GM20000 (cell line): ENCODE measurements at places on chromosomes 16 and 17.

DNA sequence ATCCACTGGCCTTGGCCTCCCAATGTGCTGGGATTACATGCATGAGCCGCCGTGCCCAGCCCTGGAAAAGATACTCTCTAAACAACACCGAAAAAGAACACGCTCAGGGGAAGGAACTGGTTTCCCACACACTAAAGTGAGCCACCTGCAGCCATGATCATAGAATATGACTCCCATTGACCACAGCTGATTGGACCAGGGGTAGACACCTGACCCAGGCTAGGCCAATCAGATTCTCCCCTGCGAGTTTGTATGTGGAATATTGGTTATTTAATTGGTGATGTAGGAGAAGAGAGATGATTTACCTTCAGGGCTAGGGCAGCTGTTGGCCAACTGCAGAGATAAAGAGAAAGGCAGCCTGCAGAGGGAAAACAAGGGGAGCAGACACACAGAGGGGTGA is 9.0 kb upstream of the GGA2 start:
- DNase-seq, result no peak

DNA sequence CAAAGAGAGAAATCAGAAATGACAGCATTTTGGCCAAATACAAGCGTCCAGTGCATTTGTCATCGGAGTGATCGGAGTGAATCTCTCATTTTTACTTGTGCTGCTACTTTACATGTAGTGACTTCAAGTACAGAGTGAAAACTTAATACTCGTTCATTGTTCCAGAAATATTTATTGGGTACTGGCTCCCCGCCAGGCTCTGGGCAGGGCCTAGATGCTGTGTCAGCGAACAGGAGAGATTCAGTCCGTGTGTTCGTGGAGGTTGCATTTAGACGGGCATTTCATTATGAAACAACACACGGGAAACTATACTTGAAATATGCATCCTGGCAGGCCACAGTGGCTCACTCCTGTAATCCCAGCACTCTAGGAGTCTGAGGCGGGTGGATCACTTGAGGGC is 727.2 kb upstream of the RBFOX1 start:
- no peak for DNase-seq

- peak; percentile 54 for DNase-seq
These were observed 8.3 kb downstream of the SLC35G3 start for GRCh38 chr17:35185849-35186248.

DNA sequence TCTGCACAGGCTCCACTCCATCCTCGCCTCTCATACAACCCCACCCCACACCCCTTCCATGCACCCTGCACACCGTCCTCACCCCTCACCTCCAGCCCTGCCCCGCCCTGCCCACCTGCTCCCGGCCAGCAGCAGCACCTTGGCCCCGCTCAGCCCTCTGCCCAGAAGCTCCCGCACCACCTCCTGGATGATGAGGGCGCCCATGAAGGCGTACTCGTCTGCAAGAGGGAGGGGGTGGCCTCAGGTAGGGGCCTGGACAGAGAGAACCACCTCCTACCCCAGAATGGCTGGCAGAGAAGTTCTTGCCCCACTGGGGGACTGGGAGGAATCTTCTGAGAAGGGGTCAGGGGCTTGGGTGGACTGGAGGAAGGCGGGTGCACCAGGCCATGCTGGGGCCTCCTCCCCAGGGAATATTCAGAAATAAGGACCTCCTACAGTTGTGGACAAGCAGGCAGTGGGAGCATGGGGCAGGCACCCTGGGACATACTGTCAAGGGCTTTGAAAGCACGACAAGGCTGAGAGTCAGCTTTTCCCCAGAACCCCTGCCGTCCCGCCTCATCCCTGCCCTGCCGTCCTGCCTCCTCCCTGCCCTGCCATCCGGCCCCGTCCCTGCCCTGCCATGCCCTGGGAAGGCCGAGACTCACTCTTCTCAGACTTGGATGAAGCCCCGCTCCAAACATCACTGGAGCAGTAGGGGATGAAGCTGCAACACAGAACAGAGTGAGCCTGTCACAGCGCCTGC is 3.1 kb downstream of the NOTUM start:
- DNase-seq, result no peak

DNA sequence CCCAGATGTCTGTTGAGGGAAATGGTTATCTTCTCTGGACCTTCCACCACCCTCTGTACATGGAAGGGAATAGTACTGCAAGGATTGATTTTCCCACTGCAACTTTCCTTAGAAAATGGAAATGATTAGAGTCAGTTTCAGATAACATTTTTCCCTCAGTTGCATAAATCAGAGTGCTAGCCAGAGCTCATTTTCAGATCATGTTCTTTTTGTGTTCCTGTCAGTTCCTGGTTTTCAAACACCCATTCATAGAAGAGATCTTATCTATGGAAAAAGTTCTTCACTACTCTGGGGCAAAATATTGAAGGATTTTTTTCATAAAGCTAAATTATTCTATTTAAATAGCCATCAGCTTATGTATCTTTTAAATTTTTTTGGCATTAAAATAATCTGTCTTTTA is 11.7 kb upstream of the COX10 start:
- no peak for DNase-seq

GRCh38 chr17:8186787-8187516 is 3.0 kb downstream of the BORCS6 start:
- DNase-seq, result peak; percentile 74

DNA sequence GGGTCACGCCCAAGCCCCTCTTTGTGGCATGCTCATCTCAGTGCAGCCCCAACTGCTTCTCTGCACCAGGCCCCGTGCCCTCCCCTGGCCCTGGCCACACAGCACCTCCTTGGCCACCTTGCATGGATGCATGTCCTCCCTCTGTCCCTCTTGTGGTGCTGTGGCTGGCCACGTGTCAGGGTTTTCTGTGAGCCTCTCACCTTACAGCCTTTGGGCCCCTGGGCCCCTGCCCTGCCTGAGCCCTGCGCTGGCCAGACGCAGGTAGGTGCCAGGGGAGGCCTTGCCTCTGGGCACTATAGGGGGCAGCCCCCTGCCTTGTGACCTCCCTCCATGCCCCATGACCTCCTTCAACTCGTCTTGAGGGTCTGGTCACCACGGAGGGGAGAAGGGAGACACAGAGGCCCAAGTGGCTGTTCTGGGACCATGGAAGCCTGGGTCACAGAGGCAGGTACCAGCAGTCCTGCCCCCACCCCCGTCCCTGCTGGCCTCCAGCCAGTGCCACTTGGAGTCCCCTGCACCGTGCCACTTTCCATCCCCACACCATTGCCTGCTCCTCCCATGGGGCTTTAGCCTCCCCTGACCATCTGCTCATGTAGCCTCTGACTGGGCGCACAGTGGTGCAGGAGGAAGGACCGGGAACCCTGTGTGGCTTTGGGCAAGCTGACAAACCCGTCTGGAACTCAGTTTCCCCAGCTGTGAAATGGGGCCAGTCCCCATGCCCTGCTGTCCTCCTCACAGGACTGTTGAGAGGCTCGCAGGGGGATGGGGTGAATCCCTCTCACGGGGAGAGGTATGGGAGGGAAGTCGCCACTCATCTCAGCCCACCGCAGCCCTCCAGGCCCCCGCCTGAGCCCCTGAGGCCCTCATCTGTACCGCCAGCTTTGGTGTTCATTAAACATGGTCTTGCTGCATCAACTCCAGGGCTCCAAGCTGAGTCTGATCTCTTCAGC is 11.5 kb upstream of the ATP6V0C start:
- DNase-seq, result no peak

DNA sequence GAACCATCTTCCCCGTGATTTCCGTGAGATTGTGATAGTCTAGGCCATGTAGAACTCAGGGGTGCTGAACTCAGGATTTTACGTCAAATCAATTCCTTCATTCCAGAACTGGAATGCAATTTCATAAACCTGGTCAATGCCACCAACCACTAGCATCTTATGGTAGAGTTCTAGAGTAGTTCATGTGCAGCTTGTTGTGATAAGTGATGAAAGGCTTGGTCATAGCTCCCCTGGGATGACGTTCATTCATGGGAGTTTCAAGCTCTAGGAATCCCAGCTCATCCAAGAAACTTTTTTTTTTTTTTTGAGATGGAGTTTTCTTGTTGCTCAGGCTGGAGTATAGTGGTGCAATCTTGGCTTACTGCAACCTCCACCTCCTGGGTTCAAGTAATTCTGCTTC is 3.7 kb upstream of the DPEP2 start:
- no peak for DNase-seq

GRCh38 chr17:8186446-8186786 is 3.6 kb downstream of the BORCS6 start:
- DNase-seq, result no peak

GRCh38 chr17:51947160-51947735 is 211.3 kb downstream of the CA10 start:
- DNase-seq, result no peak

DNA sequence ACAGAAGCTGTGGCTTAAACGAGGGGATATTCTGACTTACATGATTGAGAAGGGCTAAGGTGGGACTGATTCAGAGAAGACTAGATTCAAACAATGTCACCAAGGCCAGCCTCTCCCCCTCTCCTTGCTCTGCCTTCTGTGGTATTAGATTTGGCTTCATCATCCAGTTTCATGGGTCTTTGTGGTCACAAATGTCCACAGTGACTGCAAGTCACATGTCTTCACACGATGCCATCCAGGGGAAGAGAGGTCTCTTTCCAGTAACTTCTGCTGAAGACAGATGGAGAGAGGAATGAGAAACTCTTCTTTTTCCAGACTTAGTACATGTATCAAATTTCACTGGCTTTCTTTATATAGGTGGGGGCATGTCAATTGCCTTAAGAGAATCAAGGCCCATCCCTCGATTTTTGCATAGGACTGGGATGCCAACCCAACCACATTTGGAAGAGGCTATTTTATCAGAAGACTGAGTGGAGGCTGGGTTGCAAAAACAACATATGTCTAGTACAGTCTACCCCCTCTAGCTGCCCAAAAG is 57.3 kb upstream of the HNF1B start:
- no peak for DNase-seq

- no peak for DNase-seq
These were observed 37.2 kb downstream of the HAPSTR1 start for GRCh38 chr16:9128346-9129342.

- no peak for DNase-seq
These were observed 13.1 kb downstream of the CPSF4L start for GRCh38 chr17:73248532-73248931.
